ENCODE measurements at places on chromosomes 11 and 22. TPM values are rescaled to one million over a fixed set of nuclear protein-coding genes. Genes with fewer than 3 reads are reported as not detected.

The MRTFA gene
- polyA plus RNA-seq = 21.0 TPM

The MYBPC3 gene
- 0.17 TPM for polyA plus RNA-seq

The GAL3ST3 gene
- polyA plus RNA-seq = 0.91 TPM

The OR5B21 gene
- polyA plus RNA-seq = not detected

The EHF gene
- not detected for polyA plus RNA-seq

The SLC43A3 gene
- polyA plus RNA-seq = 25.9 TPM

The SLN gene
- 2,445 TPM for polyA plus RNA-seq

The USP35 gene
- polyA plus RNA-seq = 5.6 TPM

The FAM180B gene
- 1.2 TPM for polyA plus RNA-seq

The ISX gene
- not detected for polyA plus RNA-seq

The NOX4 gene
- polyA plus RNA-seq = 2.5 TPM

DNA sequence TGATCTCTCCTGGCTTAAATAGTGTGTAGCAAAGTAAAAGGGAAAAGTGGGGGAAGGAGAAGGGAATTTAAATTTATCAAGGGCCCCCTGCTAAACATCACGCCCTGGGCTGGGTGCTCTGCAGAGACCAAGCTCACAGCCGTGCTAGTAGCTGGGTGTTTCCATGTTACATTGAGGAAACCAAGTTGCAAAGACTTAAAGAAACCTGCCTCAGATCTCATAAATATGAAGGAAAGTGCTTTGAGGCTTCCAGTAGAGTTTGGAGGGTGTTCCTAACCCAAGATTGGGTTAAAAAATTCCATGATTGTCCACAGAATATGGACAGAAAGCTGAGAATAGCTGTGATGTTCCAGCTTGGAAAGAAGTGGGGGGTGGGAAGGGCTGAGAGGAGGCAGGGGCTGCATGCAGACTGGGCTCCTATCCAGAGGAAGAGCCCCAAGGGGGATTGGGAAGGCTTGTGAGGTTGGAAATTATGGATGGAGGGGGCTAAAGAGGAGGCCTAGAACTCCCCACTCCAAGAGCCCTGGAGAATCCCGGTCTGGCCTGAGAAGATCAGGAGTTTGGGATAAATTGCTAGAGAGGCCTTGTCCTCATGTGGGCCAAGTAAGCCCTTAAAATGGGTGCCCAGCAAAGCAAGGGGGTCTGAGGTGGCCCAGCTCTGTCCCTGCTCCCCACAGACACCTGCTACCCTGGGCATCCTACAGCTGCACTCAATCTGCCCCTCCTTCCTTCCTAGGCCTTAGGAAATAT, 25.0 kb upstream of the OAF start:
- DNase-seq = peak; percentile 98

- no peak for DNase-seq
These were observed 112.1 kb upstream of the DRD2 start for GRCh38 chr11:113587308-113587739.

- no peak for DNase-seq
These were observed 22.6 kb downstream of the TPBGL start for GRCh38 chr11:75262961-75263852.

- no peak for DNase-seq
These were observed 41.7 kb downstream of the LMO1 start for GRCh38 chr11:8221917-8222495.

- no peak for DNase-seq
These were observed 19.1 kb downstream of the SPECC1L start for GRCh38 chr22:24289741-24290163.

GRCh38 chr11:14905104-14906033, 13.3 kb upstream of the CYP2R1 start:
- no peak for DNase-seq

DNA sequence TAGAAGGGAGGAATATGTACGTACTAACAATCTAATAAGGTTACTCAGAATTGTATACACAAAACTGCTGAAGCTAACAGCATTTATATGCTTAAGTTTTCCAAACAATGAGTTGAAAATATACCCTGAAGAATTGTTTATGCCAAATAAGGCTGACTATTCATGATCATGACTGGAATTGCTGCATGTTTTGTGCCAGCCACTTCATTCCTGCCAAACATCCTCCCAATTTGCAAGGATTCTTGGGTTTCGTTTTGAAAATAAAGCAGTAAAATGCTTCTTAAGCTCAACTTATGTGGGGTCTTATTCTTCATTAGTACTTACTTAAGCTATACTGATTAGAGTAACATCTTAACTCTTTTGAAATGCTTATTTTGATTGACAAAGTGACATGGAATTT, 149.0 kb downstream of the SPON1 start:
- DNase-seq = no peak

DNA sequence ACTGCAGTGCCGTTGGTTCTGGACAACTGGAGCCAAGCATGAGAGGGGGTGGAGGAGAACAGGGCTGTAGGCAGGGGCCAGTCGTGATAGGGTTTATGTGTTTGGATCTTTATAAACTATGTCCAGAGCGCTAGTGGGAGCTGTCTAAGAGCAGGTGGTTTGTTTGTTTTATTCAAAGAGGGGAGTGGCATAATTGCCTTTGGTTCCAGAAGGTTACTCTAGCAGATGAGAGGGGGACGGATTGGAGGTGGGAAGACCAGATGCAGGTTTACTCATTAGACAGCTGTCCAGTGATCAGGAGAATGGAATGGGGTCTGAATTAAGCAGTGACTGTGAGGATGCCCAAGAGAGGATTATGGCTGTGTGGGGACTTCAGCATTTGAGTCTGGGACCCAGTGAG, 109.3 kb upstream of the TBCEL start:
- no peak for DNase-seq

DNA sequence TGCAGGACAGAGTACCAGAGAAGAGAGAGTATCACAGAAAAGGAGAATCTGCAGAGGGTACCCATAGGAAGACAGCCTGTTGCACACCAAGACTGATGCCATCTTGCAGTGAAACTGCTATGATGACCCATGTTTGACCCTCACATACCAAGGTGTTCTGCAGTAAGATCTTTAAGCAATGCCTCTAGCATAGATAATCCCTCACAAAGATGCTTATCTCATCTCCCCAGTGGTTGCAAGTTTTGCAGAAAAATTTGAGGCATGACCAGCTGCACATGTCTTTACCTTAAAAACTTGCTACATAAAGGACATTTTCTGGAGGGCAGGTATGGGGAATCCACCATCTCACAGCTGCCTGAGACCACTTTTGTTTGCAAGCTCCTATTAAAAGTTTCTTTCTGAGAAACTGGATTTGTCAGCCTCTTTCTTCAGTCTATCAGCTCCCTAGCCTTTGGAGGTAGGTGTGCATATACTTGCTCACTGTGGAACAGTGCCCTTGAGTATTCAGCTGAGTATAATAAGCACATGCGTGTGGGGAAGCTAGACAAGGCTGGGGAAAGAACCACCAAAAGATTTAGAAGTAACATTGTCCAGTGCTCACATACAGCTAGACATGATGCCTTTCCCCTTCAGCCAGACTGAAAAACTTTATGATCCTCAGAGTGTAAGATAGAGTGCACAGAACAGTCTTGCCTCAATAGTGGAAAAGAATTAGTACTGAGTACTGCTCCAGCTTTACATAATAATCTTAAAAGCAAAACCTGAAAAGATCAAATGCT, 100.3 kb upstream of the TEAD1 start:
- no peak for DNase-seq

- no peak for DNase-seq
These were observed 157.8 kb downstream of the KIF18A start for GRCh38 chr11:27949951-27950738.

DNA sequence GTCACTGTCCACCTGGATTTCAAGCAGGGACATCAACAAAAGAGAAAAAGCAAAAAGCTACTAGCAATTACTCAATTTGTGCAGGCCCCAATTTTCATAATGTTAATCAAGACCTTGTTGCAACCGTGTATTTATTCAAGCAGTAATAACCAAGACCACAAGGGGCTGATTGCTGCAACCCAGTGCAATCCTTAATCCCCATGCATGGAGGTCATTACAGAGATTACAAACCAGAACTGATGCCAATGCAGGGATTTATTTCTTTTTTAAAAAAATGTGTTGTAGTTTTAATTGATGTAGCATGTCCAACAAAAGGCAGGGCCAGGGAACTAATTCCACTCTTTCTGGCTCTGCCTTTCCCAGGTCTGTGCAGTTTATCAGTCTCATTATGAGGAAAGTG, 18.4 kb downstream of the TECTA start:
- no peak for DNase-seq

- no peak for DNase-seq
These were observed 62.4 kb downstream of the OTOG start for GRCh38 chr11:17609291-17610084.

- no peak for DNase-seq
These were observed 63.4 kb downstream of the ST3GAL4 start for GRCh38 chr11:126418887-126419286.

DNA sequence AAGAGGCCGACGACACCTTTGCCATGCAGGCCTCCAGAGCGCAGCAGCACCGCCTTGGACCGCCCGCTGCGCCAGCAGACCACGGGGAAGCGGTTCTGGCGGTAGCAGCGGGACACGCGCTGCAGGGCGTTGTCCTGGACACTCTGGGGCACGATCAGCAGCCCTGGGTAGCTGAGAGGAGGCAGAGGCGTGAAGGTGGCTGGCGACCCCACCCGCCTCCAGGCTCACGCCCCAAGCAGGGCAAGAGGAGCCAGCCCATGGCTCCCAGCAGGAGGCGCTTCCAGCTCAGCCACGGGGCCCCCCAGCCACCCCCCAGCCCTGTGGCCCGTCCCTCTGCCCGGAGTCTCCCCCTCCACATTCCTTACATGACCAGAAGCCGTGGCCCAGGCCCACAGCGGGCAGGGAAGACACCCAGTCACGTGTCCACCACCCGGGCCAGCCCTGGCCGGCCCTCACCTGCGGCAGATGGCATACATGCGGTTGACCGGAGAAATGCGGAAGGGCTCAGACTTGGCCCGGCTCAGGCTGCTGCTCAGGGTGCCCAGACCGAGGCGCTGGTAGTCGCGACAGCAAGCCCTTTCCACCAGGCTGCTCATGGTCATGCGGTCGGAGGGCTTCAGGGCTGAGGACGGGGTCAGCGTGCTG, 15.2 kb downstream of the SBF1 start:
- DNase-seq = no peak

GRCh38 chr11:46917109-46917761, 1.1 kb downstream of the LRP4 start:
- no peak for DNase-seq

- DNase-seq = no peak
These were observed 61.1 kb downstream of the OSBP2 start for GRCh38 chr22:30755759-30756124.

GRCh38 chr11:36400766-36401455, 104.8 kb downstream of the PRR5L start:
- no peak for DNase-seq

- DNase-seq = peak; percentile 60
These were observed 58.2 kb downstream of the ACER3 start for GRCh38 chr11:76918941-76919386.

DNA sequence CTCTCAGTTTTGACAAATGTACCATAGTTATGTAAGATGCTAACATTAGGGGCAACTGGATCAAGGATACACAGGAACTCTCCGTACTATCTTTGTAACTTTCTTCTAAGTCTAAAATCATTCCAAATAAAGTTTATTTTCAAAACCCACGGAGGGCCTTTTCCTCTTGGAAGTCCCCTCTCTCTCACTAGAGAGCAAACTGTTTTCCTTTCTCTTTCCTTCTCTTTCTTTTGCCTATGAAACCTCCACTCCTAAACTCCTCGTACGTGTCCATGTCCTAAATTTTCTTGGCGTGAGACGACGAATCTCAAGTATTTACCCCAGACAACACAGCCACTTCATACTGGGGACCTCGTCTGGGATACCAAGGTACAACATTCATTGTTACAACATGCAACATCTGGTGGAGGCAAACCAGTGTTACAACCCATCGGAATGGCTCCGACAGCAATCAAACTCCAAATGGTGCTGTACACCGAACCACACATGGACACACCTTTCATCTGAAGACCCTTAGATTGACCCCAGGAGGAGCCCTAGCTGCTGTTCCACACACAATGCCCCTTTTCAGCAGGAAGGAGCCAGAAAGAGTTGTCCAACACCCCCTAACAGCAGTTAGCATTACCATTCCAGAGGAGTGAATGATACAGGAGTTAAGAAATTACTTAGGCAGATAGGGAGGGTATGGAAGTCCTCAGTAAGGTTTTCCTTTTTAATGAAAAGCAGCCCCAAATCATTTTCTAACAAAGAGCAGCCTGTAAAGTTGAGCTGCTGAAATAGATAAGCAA, 108.1 kb downstream of the SGSM3 start:
- no peak for DNase-seq

GRCh38 chr11:100892886-100893285, 205.8 kb downstream of the ARHGAP42 start:
- no peak for DNase-seq

- DNase-seq = no peak
These were observed 15.0 kb upstream of the ZDHHC13 start for GRCh38 chr11:19101796-19102520.

GRCh38 chr11:78465169-78465942, 47.7 kb upstream of the GAB2 start:
- DNase-seq = no peak

GRCh38 chr11:47856186-47856585, 8.0 kb upstream of the NUP160 start:
- no peak for DNase-seq

GRCh38 chr11:43919852-43920597, 22.4 kb upstream of the C11orf96 start:
- DNase-seq = no peak

- DNase-seq = no peak
These were observed 16.0 kb upstream of the ADA2 start for GRCh38 chr22:17235149-17235655.

DNA sequence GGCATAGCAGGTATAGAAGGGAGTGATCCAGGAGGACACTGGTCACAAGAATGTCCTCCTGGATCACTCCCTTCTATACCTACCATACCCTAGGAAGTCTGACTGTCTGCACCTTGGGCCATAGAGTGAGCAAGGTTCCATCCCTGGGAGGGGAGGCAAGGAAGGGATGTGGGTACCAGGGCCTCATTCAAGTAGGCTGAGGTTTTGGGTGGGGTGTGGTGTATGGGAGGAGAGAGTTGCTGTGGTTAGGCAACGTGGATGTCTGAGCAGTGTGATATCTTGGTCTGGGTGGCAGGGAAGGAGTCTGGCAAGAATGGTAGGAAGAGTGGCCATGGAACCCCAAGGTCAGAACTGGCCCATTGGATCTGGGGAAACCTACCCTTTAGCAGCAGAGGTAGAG, 13.2 kb downstream of the PPFIBP2 start:
- no peak for DNase-seq
